ENCODE measurements at places on chromosomes 13 and 19.

DNA sequence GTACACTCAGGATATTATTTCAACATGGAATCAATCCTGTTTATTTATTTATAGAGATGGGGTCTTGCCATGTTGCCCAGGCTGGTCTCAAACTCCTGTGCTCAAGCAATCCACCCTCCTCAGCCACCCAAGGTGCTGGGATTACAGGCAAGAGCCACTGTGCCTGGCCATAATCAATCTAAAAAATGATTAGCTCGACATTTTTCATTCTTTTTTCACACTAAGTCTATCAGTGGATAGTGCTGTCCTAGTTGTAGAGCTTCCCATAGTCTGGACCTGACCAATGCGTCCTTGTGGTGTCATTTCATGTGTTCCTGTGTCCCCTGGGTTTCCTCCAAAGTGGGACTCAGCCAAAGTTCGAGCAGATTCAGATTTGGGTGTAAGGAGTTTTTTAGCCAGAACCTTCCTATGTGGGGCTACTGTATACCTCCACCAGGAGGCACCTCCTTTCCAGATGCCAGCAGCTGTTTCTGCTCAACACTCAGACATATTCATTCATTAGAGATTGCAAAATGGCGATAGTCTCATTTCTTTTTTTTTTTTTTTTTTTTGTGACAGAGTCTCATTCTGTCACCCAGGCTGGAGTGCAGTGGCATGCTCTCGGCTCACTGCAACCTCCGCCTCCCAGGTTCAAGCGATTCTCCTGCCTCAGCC, 61.1 kb downstream of the MAP4K1 start:
- DNase-seq: no peak

- no peak for DNase-seq
These were observed 23.3 kb downstream of the RBM26 start for GRCh38 chr13:79382545-79383275.

DNA sequence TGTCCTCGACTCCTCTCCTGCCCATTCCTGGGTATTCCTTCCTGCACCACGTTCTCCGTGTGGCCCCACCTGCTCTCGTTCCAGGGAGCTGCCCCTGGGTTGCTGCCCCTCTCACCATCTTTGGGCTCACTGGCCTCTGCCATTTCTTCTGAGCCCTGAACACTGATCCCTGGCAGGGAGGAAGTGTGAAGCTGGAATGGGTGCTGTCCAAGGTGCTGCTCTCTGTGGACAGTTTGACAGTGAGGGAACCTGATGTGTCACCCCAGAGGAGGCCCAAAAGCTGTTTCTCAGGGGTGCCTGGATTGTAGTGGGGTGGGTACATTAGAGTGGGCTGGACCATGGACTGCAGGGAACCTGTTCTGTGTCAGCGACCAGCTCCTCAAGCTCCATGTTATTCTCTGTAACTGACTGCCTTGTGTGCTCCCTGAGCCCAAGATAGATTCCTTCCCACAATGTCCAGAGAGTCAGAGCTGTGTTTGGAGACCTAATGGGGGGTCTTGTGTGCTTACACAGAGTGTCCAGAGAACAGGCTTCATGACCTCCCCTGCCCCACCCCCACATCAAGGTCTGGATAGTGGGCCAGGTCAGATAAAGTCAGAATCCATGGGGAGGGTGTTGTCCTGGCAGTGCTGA, 7.2 kb upstream of the CEACAM8 start:
- DNase-seq: peak; percentile 33

DNA sequence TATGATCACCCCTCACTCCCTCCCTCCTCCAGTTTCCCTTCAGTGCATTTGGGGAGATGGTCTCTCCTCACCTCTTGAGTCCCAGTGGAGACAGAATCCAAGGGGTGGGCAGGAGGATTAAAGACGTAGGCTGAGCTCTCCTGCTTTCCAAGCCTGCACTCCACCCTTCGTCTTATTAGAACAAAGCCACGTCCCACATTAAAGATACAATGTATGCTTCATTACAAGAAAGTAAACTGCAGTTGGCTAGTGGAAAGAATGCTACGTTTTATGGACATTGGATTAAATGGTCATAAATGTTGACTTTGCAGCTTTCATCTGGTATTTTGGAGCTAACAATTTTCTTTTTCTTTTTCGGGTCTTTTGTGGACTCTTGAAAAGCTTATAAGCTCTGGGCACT, 1.5 kb upstream of the KLK11 start:
- no peak for DNase-seq

DNA sequence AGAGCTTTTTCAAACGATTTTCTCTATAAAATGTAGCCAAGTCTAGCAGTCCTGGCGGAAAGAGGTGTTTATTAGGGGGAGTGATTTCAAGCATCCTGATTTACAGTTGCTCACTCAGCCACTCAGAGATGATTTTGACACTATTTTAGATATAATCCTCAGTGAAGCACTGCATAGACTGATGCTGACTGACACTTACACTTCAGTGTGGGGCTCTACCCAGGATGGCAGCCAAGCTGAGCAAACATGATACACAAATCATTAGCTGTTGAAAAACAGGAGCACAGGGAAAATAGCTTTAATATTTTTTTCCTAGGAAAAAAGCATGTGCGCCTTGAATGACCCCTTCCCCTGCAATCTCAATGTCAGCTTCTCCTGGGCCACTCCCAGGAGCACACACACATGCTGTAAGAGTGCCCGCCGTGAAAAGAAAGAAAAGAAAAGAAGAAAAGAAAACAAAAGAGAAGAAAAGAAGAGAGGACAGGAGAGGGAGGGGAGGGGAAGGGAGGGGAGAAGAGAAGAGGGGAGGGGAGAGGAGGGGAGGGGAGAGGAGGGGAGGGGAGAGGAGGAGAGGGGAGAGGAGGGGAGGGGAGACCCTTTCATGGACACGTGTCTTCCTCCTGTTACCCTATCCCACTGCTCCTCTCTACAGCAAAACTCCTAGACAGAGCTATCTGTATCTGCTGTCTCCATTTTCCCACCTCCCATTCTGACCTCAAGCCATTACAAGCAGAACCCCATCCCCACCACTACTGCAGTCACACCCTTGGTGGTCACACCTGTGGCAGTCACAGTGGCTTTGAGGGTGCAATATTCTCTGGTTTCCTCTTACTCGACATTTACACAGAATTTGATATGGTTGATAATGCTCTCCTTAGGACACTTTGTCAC, 36.4 kb downstream of the RCBTB2 start:
- no peak for DNase-seq

- DNase-seq: no peak
These were observed 6.3 kb downstream of the BICRA start for GRCh38 chr19:47615230-47615629.

GRCh38 chr13:108785844-108786243, 156.4 kb downstream of the MYO16 start:
- DNase-seq: no peak

DNA sequence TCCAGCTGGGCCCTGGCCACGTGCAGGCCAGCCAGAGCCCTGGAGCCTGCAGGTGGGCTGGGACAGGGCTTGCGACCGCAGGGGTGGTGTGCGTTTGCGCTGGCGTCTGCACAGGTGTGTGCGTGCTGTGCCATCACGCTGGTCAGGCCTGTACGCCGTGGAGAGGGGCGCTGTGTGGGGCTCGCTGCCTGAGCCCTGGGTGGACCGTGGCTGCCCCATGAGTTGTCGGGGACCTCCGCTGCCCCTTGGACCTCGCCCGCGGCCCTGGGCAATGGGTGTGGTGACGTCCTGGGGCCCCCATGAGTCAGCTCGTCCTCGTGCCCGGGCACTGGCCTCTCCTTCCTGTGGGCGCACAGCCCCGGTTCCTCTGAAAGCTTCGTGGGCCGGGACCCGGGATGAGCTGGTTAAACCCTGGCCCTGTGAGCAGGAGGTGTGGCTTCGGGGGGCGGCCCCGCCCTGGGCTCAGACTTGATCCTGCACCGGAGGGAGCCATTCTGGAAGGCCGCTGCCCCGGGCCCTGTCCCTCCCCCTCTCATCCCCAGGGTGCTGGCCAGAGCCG, 6.8 kb downstream of the CSNK1G2 start:
- DNase-seq: no peak

DNA sequence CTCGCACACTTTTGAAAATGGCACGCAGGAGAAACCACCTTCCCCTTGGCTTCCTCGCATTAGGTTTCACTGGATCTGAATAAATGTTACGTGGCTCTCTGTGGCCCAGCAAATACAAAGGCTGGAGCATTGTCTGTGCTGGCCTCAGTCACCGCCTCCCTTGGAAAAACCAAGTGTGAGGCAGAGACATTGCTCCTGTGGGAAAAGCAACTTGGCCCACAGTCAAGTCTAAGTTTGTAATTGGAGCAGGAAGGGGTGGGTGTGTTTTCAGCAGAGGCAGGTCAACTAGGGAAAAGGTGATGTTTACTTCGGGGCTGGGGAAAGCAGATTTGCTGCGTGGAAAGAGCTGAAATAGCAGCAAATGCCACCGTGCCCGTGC, 101.6 kb downstream of the IRS2 start:
- no peak for DNase-seq

DNA sequence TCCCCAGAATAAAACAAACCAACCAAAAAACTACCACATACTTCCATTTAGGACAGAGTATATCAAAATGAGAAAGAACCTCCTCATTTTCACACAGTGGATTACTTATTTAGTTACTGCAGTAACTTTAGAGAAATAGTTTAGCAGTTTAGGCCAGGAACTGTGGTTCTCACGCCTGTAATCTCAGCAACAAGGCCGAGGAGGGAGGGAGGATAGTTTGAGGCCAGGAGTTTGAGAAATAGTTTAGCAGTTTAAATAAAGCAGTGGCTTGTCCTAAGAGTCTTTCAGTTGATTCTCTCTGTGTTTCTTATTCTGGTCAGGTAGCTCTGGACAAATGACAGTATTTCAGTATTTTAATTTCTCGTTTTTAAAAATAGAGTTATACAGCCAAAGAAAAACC, 9.4 kb downstream of the HMGB1 start:
- DNase-seq: peak; percentile 43

DNA sequence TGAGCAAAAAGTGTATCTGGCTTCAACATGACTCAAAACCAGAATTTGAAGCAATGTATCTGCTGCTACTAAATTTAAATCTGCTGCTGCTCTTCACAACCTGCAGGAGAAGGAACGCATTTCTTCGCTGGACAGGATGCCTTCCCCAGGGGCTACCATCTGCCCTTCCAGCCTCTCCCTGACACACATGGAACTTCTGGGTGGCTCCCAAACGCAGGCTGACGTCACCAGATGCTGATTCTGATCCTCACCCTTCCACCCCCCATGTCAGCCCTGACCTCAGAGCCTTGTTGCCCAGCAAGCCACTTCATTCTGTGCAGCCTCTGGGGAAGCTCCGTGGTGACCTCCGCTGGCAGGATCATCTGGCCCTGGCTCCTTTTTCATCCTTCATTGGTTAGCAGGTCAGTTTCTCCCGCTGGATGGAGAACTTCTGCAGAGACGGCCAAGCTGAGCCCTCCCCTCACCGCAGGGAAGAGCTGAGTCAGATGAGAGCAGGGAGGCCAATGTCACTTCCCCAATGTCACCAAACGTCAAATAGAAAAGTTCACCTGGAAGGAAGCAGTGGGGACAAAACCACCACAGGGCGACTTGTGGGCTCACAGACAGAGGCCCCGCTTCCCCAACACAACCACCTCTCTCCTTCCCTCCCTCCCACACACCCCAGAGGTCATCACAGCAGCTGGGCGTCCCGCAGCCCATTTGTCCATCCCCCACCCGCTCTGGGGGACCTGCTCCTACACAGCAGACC, 14.0 kb upstream of the RAB20 start:
- DNase-seq: peak; percentile 58

DNA sequence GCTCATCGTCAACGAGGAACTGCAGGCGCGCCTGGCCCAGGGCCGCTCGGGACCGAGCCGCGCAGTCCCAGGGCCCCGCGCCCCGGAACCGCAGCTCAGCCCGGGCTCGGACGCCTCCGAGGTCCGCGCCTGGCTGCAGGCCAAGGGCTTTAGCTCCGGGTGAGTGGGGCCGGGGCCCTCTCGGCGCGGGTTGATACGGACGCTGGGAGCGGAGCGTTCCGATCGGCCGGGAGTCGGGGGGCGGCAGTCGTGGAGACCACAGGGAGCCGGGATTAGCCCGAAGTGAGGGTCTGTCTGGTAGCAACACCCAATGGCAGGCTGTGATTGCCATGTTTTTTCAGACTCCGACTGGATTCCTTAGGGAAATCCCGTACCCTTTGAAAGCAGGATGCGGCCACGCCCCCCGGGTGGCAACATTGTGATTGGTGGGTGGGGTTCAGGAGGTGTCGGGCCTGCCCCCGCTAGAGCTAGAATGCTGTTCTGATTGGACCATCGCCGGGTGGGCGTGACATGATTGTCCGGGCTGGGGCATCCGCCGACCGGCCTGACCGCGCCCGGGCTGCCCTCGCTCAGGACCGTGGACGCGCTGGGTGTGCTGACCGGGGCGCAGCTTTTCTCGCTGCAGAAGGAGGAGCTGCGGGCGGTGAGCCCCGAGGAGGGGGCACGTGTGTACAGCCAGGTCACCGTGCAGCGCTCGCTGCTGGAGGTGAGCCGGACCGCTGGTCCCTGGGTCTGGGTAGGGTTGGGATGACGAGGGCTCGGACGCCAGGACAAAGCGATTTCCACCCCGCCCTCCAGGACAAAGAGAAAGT, 11.3 kb downstream of the EPS8L1 start:
- DNase-seq: peak; percentile 87

DNA sequence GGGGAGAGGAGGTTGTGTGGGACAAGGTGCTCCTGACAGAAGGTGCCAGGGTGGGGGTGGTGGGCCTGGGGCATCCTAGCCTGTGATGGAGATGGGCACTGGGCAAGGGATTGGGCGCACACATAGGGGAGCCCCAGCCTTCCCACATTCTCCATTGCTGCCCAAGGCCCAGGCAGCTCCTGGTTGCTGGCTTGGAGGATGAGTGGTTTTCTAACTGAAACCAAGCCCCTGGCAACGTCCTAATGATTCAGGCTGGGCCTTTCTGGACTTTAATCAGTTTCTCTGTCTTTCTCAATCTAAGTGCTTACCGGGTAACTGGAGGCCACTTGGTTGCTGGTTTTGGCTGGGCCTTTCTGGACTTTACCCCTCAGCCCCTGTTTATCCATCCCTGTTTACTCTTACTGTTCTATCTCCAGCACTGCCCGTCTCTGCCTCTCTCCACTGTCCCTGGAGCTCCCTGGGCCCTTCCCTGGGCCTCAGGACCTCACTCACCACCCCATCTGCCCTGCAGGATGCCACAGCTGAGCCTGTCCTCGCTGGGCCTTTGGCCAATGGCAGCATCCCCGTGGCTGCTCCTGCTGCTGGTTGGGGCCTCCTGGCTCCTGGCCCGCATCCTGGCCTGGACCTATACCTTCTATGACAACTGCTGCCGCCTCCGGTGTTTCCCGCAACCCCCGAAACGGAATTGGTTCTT, 354 bp downstream of the CYP4F3 start:
- no peak for DNase-seq

DNA sequence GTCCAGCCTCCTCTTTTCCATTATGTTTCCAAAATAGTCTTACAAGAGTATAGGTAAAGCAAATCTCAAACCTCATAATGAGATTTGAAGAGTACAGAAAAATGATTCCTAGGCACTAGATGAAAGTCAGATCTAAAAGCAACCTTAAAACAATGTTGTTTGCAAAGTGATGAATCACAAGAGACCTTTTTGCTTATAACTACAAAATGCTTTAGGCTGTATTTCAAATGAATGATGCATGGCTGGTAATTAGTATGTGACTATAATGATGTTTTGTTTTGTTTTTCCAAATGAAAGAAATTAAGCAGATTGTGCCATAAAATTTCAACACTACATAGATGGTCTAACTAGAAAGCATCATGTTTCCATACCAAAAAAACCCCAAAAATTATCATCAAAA, 272.7 kb downstream of the DIAPH3 start:
- no peak for DNase-seq

GRCh38 chr13:71030784-71031183, 836.2 kb downstream of the DACH1 start:
- DNase-seq: no peak

Data from fibroblast of the aortic adventitia (primary cell).